ENCODE measurements at places on chromosomes 2 and 18.

DNA sequence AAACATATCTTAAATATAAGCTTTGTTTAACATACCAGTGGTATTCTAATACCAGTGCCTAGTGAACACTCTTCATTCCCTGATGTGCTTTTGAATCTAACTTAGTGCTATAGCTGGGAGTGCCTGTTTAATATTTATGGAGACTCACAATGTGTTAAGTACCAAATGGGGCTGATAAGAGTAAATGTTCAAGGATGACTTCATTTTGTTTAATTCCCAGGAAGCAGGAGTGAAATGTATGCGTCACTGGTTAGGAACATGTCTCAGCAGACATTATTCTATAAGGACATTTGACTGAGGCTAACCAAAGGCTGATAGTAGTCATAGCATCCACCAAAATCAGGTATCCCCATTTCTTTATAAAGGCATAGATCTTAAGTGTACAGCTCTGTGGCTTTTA lies 31.7 kb upstream of the LINC00305 start:
- DNase-seq: no peak

DNA sequence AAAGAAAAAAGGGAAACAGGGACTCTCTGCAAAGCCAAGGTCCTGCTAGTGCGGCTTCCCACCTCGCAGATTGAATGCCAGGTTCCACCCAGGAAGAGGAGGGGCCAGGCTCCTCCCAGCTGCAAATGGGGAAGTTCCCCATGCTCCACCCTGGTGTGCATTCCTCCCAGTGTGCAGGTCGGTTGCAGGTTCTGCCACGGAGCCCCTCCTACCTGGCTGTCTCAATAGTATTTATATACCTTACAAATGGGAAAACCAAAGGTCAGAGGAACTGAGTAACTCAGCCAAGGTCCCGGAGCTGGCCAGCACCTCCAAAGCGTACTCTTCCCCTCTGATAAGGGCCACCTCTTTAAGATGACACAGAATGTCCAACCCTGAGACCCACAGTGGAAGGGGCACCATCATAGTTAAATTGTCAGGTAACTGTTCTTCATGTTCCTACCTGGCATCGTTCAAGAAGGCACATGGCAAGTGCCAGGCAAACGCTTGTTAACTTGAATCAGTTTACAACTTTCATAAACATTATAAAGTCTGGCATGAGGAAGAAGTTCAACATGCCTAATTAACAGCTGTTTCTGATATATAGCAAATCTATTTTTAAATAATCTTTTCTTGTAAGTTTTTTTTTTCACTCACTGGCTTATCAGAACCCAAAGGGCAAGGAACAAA lies 35.5 kb downstream of the POU3F3 start:
- no peak for DNase-seq

DNA sequence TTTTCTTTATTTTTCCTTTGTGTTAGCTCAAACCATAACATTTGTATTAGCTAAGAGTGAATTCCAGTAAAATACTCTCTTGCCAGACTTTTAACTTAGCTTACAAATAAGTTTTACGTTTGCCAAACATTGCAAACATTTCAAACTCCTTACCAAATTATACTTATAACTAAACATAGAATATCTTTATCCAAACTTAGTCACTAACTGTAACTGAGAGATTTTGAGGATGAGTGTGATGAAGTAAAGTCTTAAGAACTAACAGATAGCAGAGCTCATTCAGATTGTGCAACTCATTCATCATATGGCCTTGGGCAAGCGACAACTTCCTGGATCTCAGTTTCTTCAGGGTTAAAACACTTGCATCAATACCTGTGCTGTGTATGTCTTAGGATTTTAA lies 533.7 kb downstream of the TDRD15 start:
- no peak for DNase-seq

- DNase-seq: no peak
Observed at GRCh38 chr2:73642338-73643018, at the start of gene NAT8. NAT8 (minus strand) TSS chr2:73642422; CDS start chr2:73641628, 794 bp downstream.

GRCh38 chr18:50280707-50281294 lies 522 bp downstream of the MBD1 start:
- DNase-seq: no peak
